ENCODE measurements at places on chromosomes 2 and 18.

GRCh38 chr2:238412067-238412767, 14.5 kb upstream of the ASB1 start:
- no peak for DNase-seq

- no peak for DNase-seq
These were observed 86.9 kb downstream of the TRIB2 start for GRCh38 chr2:12803607-12804006.

- DNase-seq = no peak
These were observed 75.2 kb downstream of the ASXL3 start for GRCh38 chr18:33653231-33653630.

DNA sequence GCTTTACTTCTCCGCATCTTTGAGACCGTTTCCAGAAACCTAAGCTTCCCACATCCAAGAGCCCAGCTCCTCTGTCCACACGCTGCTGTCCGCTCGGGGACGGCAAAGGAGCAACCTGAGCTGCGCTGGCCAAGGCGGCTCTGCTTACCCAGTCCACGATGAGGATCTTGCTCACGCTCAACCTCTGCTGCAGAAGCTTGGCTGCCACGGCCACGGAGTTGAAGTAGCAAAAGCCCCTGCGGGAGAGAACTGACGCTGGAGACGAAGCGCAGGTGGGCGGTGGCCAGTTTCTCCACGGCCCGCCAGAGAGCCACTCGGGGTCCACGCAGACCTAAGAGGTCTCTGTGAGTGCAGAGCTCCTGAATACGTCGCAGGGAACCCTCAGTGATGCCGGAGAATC, 236.1 kb downstream of the TWIST2 start:
- no peak for DNase-seq

GRCh38 chr18:36157441-36157840, 27.7 kb downstream of the ELP2 start:
- DNase-seq = no peak

GRCh38 chr2:46430992-46431391, 48.4 kb upstream of the TMEM247 start:
- DNase-seq = no peak

DNA sequence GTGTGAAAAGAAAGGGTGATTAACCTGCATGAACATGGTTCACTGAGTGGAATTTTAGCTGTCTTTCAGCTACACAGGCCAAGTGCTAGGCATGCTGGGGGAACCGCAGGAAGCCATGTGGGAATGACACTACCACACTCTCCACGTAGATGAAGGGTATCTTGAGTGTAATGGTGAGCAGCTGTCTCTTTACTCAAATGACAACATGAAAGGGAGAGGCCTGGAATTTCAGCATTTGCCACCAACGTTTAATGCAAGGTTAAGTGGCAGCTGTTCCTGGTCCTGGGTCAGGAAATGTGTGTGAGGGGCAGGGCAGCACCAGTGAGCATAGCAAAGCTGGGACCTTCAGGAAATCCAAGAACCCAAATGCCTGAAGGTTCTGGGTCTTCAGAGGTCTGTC, 588.4 kb downstream of the SLC4A3 start:
- no peak for DNase-seq

DNA sequence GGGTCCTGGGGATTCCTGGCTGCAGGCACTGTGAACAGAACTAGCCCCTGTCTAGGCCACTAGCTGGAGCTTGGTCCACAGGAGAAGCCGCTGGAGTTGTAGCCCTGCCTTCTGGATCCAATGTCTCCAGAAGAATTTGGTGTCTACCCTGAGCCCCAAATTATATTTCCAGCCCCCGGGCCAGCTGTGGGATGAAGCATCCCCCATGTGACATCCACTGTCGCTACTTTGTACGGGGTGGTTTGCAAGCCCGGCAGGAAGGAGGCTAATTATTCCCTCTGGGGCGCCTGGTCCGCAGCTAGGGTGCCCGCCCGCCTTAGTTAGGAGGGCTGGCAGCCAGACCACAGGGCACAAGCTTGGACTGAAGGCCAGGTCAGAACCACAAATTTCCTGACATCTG, 106.5 kb downstream of the SMAD7 start:
- DNase-seq = no peak

DNA sequence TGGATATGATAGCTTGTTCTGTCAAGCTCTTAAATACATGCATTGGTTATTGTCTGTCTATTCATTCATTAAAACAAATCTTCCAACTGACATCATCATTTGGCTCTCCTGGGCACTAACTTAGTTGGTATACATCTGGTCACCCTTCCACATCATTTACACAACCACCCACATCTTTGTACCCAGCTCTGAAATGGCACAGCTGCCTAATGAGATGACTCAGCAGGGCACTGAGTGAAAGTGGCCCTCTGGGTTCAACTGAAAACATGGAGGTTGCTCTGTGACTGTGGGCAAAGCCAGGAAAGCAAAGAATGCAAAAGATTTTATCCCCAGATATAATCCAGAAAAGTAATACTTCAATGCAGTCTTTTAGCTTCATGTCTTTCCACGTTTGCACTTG, 234.0 kb upstream of the MAP2 start:
- DNase-seq = no peak

DNA sequence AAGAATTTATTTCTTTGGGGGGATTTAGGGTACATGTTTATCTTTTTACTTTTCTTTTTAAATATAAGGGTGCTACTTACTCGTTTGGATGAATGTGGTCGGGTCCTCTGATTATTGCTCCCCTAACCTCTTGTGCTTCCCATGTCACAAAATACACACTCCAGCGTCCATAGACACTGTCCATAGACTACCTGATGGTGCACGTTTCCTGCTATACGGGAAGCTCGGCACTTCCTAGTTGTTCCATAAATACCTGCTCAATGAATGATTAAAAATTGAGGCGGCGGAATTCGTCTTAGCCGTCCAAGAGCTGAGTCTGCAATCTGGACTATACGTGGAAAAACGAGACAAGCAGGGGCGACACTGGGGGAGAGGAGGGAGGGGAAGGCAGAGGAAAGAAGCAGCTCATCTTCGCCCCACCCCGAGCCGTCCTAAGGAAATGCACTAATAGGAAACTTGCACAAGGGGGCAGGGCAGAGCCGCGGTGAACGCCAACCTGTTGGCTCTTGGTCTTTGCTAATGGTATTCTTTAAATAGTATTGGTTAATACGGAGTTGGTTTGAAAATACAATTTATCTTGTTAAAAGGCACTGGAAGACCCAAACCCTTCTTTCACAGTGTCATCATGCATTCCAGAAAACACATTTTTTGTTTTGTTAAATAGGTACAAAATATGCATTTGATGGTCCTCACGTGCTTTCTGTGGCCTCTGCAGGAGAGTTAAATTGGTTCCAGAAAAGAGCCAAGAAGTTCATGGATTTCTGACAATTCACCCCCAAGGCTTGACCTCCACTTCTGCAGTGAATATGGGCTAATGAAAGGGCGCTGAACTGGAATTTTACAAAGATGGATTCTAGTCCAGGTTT, 73.0 kb upstream of the KCTD1 start:
- DNase-seq = no peak

GRCh38 chr18:55735969-55736368, 148.0 kb upstream of the TCF4 start:
- DNase-seq = no peak

GRCh38 chr2:223647258-223647952, 45.2 kb upstream of the SCG2 start:
- no peak for DNase-seq

- DNase-seq = no peak
These were observed 18.4 kb downstream of the ATOH8 start for GRCh38 chr2:85772019-85772745.

DNA sequence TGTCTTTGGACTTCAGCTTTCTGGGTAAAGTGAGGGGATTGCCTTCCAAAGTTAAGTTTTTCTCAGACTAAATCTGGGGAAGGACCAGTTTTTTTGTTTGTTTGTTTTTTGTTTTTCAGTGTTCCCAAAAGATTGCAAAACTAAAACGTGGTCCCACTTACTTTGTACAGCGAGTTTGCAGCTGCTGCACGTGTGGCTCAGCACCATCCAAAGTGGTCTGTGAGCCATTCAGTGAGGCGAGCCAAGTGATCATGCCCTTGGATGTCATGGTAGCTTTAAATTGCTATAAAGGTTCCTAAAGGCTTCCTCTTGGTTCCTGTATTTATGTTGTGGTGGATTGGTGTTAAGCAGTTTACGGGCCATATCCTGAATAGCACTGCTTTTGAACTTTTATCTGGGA, 23.0 kb downstream of the TET3 start:
- no peak for DNase-seq

DNA sequence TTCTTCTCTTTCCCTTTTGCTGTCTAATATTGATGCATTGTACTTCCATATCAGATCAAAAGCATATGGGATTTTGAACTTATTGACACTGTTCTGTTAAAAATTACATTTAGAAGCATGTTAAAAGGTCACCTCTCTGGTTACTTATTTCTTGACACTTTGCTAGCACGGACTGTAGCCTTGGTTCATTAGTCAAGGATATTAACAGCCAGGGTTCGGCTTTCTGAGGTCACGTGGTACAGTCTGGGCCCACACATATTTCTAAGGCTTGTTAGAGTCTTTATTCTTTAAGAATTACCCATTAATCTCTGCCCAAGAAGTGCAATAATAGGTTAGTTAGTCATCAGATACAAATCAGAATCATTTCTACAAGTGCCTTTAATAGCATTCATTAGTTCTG, 1035.8 kb upstream of the FANCL start:
- no peak for DNase-seq

GRCh38 chr18:13681701-13682100, 44.7 kb downstream of the FAM210A start:
- no peak for DNase-seq

- DNase-seq = no peak
These were observed 1589.1 kb upstream of the ZEB2 start for GRCh38 chr2:146108993-146109392.

- DNase-seq = no peak
These were observed 43.4 kb upstream of the DNAJC10 start for GRCh38 chr2:182672466-182673165.

DNA sequence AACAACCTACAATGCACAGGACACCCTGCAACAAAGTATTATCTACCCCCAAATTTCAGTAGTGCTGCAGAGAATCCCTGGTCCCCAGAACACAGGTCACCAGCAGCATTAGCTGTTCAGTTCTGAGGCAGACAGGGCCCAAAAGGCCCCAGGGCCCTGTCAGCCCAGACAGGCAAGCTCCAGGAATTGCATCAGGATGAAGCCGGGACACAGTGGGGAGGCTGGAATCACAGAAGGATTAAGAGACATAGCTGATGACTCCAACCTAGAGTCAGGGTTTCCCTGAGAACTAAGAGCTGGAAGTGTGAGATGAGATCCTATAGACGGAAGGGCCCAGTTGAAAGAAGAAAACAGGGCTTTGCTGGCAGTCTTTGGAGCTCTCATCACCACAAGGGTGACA, 148.1 kb downstream of the GALNT14 start:
- DNase-seq = no peak

- no peak for DNase-seq
These were observed 82.3 kb downstream of the VAPA start for GRCh38 chr18:9996094-9996493.

DNA sequence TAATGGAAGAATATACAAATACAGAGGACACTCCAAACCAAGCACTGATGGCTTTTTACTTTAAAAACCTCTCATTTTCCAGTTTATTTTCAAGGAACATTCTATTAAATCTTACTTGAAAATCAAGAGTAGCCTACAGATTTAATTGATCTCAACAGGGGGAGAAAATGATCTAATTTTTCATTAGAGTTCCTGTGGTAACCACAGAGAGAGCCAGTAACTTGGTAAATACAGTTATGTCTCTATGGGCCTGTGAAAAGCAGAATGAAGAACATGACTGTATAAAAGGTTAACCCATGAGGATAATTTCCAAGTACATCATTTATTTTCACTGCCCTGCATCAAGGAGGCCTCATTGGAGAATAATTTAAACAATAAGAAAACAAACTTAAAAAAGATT, 39.8 kb upstream of the ITPRID2 start:
- DNase-seq = no peak

- no peak for DNase-seq
These were observed 86.9 kb downstream of the LTBP1 start for GRCh38 chr2:33033606-33034081.

- no peak for DNase-seq
These were observed 142.0 kb upstream of the SPOPL start for GRCh38 chr2:138359532-138359931.

DNA sequence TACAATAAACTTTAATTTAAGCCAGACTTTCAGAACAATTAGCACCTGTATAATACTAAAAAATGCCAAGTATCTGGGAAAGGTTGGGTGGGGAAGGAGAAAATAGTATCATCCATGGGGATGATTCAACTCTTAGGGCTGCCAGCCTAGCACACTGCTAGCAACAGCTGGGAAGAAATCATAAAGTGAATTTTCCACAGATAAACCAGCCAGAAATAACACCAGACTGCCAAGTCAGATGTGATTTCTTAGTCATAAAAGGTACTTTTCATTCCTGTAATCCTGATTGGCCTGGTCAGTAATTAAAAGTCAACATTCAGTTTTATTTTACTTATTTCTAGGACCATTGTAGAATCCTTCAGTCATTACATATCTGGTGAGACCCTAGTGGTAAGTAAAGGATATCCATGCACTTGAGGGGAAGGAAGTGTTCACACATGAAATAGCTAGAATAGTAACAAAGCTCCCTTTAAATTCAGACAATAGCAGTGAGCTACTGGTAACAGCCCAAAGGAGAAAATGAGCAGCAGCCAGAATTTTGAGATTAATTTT, 59.4 kb downstream of the LIMS1 start:
- no peak for DNase-seq

DNA sequence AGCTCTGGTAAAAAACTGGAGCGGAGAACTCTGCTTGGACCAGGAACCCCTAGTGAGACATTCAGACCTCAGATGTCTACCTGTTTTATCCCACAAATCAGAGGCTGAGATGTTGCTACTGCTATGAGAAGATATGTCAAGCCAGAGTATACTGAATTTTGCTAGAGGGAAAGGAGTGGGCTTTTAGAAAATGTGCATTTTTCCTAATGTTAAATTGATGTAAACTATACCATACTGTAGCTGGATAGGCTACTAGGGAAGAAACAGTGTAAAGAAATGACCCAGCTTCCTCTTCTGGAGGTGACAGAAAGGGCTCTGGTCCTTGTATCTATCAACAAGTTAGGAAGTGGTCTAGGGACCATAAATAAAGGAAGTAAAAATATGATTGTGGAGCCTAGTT, 65.0 kb downstream of the SLC39A10 start:
- DNase-seq = no peak

DNA sequence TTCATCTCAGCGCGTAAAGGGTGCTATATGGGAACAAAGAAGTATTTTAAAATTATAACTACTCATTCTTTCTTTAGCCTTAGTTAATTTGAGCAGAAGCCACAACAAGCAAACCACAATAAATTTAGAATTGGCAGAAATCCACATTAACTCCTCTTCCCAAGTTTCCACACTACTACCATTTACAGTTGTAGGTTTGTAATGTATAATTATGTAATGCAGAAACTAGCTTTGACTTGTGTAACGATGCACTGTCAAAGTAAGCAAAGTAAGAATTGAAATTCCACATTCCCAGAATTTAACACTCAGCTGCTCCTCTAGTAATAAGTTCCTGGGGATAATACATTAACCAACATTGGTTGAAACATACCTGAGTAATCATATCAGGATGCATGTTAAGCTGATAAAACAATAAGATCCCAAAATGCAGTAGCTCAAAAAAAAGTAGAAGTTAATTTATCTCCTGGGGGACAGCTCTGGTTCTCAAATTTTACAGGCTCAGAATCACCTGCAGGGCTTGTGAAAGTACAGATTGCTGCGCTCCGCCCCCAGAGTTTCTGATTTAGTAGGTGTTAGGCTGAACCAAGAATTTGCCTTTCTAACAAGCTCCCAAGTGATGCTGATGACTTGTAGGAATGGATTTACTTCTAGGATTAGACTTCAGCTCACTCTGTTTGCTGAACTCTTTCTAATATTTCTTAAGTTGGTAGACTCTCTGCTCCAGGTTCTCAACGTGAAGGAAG, 9.9 kb downstream of the GRP start:
- DNase-seq = no peak

Measured in activated CD8-positive, alpha-beta memory T cell treated with anti-CD3 and anti-CD28 coated beads for 4 hours (primary cell).